Kidney epithelial cell (primary cell): ENCODE measurements at places on chromosomes 12 and 14. TPM values are rescaled to one million over a fixed set of nuclear protein-coding genes. Genes with fewer than 3 reads are reported as not detected.

Gene DENND5B
- 7.6 and 7.9 TPM in 2 replicates for total RNA-seq

Gene CLEC14A
- total RNA-seq, result 0.27 and 0.58 TPM in 2 replicates

- DNase-seq, result no peak
Measured at GRCh38 chr12:69484428-69484827, 14.2 kb downstream of the FRS2 start.

DNA sequence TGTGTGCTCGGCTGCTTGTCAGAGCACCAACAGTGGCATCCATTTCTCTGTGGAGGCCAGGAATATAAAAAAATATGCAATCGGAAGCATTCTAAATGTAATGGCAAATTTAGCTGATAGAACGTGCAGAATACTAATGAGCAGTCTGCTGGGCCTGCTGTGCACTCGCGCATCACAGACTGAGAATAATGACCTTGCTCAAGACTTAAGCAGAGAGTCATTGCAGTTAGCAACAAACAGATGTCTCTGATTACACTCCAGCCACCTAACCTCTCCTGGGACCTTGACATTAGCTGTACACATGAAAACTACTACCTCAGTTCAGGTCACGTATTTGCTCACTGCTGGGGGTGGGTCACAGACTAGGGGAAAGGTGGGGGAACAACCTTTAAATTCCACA is 269.2 kb upstream of the DAAM1 start:
- DNase-seq, result no peak
